ENCODE measurements at places on chromosomes 13 and 19.

GRCh38 chr13:112169941-112170822 lies 103.2 kb downstream of the SOX1 start:
- DNase-seq: no peak

DNA sequence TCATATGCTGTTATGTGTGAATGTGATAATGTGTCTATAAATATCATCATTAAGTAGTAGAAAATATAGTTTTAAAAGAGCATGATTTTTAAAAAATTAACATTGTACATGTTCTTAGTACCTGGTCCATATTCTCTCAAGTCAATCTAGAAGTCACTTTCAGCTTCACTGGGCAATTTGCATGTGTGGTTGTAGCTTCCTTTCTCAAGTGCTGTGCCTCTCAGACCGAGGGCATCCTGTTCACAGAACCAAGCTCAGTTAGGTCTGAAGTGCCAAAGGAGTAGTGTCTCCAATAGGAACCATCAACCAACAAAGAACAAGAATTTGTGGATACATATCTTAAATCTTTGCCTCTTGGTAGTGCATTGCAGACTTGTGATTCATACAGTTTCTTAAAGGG lies 541.8 kb upstream of the SLC10A2 start:
- DNase-seq: no peak

DNA sequence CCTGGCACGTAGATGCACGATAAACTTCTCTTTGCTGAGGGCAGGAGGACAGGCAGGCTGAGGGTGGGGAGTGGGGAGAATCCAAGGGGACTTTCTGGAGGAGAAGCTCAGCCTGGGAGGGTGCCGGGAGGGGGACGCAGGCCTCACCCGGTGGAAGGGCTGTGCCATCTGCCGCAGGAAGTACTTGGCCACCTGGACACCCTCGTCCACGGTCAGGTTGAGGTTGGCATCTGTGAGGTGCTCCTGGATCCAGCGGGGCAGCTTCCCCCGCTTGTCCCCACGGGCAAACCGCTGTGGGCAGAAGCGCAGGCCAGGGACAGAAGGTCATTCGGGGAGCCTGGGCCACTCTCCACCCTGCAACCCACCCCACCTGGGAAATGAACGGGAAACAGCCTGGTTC lies 11.5 kb downstream of the KLC3 start:
- DNase-seq: no peak

DNA sequence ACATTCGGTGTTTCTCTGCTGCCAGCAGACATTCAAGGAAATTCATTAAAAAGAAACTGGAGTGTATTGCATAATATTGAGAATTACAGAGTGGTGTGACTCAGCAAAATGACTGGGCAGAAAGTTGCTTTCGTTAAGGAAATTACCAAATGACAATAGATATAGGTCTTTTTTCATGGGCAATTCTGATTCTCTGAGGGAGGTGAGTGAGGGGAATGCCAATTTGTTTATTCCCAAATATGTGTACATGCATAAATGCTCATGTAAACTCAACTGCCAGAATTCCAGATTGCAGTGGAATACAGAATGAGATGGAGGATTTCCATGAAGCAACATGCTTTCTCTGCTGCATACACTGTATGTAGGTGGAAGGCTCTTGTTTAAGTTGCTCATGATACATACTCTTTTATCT lies 1730.1 kb downstream of the SLITRK5 start:
- no peak for DNase-seq

DNA sequence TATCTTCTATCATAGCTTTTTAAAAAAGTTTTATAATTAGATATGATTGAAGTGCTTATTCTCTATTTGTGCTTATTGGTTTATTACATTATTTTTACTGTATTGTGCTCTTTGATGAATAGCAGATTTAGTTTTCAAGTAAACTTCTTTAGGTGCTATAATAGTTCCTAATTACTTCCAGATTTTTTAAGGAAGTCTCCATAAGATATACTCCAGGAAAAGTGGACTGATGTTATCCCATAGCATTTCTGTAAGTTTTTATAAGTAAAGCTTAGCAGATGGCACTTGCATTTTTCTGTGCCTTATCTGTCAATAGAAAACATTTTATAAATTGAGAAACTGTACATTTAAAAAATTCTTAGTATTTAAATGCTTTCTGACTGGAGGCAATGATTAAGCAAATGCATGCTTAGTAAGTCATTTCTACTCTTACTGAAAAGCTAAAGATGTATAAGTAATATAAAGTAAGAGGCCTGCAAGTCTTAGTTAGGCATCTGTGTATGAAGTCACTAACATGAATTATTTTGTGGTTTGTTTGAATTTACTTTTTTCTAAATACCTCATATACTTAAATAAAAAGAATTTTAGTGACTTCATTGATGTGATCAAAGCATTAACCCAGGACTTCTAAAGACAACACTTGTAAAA lies 182.8 kb downstream of the MAB21L1 start:
- no peak for DNase-seq

DNA sequence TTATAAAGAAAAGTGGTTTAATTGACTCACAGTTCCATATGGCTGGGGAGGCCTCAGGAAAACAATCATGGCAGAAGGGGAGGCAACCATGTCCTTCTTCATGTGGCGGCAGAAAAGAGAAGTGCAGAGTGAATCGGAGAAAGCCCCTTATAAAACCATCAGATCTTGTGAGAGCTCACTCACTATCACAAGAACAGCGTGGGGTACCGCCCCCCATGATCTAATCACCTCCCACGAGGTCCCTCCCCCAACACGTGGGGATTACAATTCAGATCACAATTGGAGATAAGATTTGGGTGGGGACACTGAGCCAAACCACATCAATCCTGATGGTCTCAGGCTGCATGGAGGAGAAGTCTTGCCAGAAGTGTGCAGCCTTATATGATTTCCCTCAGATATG lies 26.0 kb downstream of the TM9SF2 start:
- no peak for DNase-seq

DNA sequence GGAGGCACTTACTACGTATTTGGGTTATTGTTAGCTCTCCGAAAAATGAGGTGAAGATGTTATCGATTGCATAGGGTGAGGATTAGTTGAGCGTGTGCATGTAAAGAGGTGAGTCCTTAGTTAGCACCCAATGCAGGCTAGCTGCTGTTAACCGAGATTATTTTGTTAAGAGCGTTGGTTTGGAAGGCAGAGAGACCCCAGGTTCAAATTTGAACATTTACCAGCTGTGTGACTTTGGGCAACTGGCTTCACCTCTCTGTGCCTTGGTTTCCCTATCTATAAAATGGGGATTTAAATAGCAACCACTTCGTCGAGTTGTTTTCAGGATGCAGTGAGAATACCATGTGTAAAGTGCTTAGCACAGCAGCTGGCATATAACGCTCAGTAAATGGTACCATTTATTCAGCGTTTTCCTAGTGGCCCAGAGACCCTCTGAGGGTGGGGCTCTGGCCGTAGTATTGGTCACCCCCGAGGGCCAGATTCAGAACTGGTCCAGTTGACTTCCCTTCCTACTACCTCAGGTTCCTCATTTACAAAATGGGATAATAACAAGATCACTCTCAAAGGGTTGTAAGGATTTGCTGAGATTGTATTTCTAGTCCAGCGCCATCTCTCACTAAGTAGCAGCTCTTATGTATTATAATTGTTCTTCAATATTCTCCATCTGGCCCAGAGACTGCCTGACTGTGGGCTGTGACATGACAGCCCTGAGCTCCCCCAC lies 887 bp downstream of the SIPA1L3 start:
- DNase-seq: no peak

DNA sequence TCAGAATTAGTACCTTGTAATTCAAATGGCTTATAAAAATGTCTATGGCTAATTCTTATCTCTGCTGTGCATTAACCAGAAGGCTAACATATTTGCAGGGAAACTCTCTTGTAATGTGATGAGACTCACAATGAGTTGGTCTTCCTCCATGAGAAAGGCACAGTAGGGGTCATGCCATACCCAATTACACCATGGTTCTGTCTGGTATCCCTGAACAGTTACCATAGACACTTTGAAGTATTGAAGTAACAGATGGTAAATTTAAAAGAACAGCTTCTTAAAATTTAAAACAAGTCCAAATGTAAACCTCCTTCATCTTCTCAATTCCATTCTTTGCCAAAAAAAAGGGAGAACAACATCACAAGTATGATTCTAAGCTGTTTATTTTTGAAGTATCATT lies 22.6 kb upstream of the SLAIN1 start:
- DNase-seq: no peak

DNA sequence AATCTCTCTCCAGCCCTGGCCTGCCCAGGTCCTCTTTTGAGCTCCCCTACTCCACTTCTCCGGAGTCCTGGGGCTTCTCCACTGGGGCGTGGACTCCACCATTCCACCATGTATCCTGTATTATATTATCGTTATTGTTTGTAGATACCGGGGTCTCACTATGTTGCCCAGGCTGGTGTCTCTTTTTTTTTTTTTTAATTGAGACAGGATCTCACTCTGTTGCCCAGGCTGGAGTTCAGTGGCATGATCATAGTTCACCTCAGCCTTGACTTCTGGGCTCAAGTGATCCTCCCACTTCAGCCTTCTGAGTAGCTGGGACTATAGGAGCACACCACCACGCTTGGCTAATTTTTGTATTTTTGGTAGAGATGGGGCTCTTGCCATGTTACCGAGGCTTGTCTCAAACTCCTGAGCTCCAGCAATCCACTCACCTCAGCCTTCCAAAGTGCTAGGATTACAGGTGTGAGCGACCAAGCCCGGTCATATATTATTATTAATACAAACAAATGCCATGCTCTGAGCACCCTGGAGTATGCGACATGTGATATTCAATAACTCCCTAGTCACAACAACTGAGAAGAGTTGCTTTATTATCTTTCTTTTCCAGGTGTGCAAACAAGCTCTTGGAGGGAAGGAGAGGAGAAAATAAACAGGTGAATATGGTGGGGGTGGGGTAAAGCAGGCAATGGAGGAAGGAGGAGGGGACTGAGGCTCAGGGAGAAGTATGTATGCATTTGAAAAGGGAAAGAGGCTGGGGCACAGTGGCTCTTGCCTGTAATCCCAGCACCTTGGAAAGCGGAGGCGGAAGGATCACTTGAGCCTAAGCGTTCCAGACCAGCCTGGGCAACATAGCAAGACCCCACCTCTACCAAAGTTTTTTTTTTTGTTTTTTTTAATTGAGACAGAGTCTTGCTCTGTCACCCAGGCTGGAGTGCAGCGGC lies 2.8 kb upstream of the CERS4 start:
- DNase-seq: no peak

GRCh38 chr13:40236566-40237168 lies 429.8 kb downstream of the FOXO1 start:
- DNase-seq: no peak

- no peak for DNase-seq
Measured at GRCh38 chr19:34832581-34833112, 59.6 kb upstream of the ZNF599 start.
